MCF 10A (cell line): ENCODE measurements at places on chromosomes 3 and 15. TPM values are rescaled to one million over a fixed set of nuclear protein-coding genes. Genes with fewer than 3 reads are reported as not detected.

IQSEC1 gene
- 18.7 and 21.2 TPM in 2 replicates for total RNA-seq

- H3K27me3 ChIP-seq, result no peaks in the 10 kb centered on the region
- H3K4me3 ChIP-seq, result no peak overlapping the region
- H3K27ac ChIP-seq, result no peak overlapping the region
- peaks cover 3% of the 10 kb centered on the region for H3K4me1 ChIP-seq
- peaks cover 58% of the 10 kb centered on the region for H3K36me3 ChIP-seq
Observed at GRCh38 chr3:33377931-33378330, 62.3 kb downstream of the UBP1 start.

DNA sequence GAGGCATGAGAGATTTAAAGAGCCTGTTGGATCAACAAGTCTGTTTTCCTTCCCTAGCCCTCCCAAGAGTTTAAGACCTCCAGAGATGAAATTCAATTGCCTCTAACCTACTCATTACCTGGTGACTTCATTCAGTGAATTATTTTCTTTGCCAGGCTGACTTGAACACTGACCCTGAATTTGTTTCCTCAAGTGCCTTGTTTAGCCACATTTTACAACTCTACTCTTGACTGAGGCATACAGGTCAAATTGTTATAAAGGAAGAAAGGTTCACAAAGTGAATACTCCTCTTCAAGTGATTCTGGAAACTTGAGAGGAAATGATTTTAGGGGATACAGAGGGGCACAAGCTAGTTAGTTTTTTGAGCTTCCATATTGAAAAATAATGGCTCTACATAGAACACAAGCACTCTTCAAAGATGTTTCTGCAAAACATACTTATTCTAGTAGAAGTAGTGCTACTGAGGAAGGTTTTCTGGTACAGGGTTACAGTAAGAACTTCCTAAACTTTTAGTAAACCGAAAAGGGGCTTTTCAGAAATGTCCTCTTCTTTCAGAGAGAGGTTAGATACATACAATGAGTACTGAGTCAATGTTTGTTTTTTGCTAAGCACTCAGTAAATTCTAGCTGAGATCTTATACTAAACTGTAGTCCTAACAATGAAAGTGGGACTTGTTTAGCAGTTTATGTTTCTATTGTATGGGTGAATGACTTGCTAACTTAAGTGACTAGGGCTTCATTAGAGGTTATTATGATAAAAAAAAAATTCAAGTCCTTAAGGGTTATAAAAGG is 137.4 kb upstream of the SATB1 start:
- DNase-seq, result no peak
- H3K36me3 ChIP-seq, result no peaks in the 10 kb centered on the region
- peaks cover 45% of the 10 kb centered on the region for H3K27me3 ChIP-seq
- H3K27ac ChIP-seq, result no peak overlapping the region
- no peaks in the 10 kb centered on the region for H3K4me1 ChIP-seq

DNA sequence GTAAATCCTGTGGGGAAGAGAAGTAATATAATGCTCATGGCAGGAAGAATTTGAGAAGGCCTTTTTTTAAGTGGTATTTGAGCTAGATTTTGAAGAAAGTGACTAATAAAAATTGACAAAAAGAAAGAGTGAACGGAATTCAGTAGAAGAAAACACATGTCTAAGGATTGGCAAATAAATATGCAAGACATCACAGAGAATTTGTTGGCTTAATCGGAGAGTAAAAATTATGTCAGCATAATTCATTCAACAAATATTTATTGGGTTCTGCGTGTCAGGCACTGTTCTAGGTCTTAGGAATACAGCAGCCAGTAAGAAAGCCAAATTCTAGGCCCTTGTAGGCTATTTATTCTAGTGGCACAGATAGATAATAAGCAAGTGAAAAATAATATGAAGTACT is 33.6 kb upstream of the LEKR1 start:
- H3K4me1 ChIP-seq, result peaks cover 43% of the 10 kb centered on the region
- peak overlapping the region; percentile 73 for H3K27ac ChIP-seq
- H3K4me3 ChIP-seq, result no peak overlapping the region
- H3K27me3 ChIP-seq, result no peaks in the 10 kb centered on the region
- peaks cover 13% of the 10 kb centered on the region for H3K36me3 ChIP-seq

DNA sequence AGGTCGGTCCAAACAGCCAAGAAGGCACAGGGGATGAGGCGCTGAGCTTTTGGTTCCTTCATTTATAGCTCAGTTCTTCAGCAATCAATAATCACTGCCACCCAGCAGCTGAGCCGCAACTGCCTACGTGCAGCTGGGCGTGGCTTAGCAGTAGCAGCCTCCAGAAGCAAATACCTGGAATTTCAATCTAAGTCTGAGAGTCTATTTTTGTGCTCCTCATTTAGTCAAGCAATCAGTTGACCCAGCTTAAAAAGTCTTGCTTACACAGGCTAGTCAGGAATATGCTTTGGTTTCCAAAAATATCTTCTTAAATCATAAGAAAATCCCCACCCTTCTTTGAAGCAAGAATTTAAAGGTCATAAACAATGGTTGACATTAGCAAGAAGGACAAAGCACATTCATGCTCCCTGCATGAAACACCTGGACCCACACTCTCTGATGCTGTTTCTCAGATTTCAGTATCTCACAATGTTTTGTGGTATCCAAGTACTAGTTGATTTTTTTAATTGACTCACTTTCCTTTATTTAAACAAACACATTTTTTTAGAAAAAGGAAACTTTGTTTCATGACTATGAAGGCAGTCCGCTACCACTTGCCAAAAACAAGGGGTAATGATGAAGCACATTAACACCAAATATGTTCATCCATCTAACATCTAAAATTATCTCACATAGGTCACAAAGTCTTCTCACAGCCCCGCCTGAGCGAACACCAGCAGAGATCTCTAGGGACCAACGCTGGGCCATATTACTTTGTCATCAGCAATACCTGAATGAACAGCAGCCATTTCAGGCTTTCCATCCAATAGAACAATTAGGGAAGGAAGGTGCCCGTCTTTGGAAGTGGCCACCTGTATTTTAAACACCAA is 106.1 kb downstream of the OXNAD1 start:
- no peak for DNase-seq
- H3K27ac ChIP-seq, result no peak overlapping the region
- peaks cover 6% of the 10 kb centered on the region for H3K36me3 ChIP-seq

ARHGEF26 gene
- total RNA-seq, result 0.29 and 0.63 TPM in 2 replicates

SYNM gene
- total RNA-seq, result 0.12 TPM in 2 replicates

DNA sequence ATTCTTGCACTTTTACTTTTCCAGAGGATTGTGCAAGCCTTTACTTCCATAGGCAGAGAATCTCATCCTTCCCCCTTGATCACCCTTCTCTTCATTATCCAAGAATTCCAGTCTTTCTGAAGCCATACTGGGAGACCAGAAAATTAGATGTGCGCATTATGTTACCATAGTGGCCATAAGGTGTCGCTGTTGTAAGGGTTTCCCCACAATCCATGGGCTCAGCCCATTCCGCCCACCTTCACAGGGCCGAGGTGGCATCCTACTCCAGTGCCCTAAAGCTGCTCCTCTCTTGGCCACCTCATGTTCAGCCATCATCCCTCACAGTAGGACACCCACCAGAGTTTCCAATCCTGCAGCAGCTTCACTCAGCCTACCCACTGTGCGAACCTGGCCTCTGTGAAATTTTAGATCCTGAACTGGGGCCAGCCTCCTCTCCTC is 35.0 kb downstream of the CTSH start:
- H3K4me3 ChIP-seq, result no peak overlapping the region
- DNase-seq, result peak; percentile 66
- H3K36me3 ChIP-seq, result peaks cover 80% of the 10 kb centered on the region
- H3K27ac ChIP-seq, result no peak overlapping the region
- H3K4me1 ChIP-seq, result peaks cover 9% of the 10 kb centered on the region

- H3K27ac ChIP-seq, result peak overlapping the region; percentile 39
- peaks cover 12% of the 10 kb centered on the region for H3K36me3 ChIP-seq
- H3K27me3 ChIP-seq, result no peaks in the 10 kb centered on the region
- no peak overlapping the region for H3K4me3 ChIP-seq
- peak; percentile 94 for DNase-seq
Observed at GRCh38 chr3:97914388-97914787, 57.8 kb downstream of the RIOX2 start.

DNA sequence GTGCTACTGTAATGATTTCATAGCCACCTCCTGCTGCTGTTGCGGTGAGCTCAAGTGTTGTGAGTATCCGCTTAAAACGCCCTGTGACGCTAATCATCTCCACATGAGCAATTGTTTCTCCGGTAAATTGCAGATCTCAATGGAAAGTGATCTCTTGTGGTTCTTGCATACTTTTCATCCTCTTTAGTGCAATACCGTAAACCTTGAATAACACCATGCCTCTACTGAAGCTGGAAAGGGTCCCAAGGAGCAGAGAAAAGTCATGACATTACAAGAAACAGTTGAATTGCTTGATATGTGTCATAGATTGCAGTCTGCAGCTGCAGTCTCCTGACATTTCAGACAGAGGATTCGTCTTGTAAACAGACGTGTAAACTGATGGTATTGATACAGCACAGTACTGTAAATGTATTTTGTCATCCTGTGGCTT is 6.0 kb upstream of the CEMIP start:
- H3K27ac ChIP-seq, result no peak overlapping the region
- DNase-seq, result no peak
- peaks cover 10% of the 10 kb centered on the region for H3K4me1 ChIP-seq
- H3K4me3 ChIP-seq, result no peak overlapping the region
- H3K36me3 ChIP-seq, result no peaks in the 10 kb centered on the region
- no peaks in the 10 kb centered on the region for H3K27me3 ChIP-seq

GRCh38 chr3:126932188-126932931 is 50.6 kb upstream of the PLXNA1 start:
- no peak overlapping the region for H3K27ac ChIP-seq
- peaks cover 8% of the 10 kb centered on the region for H3K4me1 ChIP-seq
- H3K4me3 ChIP-seq, result no peak overlapping the region
- no peaks in the 10 kb centered on the region for H3K27me3 ChIP-seq
- no peaks in the 10 kb centered on the region for H3K36me3 ChIP-seq

DNA sequence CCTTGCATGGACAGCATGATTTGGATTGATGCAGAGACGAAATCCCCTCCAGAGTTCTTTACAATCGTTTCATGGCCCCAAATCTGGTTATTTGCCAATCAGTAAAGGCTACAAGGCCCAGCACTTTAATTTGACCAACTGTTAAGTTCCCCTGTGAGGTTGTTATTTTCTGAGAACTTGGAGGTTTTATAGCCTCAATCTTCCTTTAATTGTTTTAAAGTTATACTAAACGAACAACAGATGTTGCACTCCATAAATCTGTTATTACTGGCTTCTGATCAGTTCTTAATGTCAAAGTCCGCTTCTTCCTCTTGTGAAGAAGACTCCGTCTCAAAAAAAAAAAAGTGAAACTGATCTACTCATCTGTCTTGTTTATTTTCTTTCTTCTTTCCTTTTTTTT is 30.8 kb downstream of the LARP6 start:
- H3K27me3 ChIP-seq, result no peaks in the 10 kb centered on the region
- no peak overlapping the region for H3K27ac ChIP-seq
- no peaks in the 10 kb centered on the region for H3K36me3 ChIP-seq
- no peak for DNase-seq

DNA sequence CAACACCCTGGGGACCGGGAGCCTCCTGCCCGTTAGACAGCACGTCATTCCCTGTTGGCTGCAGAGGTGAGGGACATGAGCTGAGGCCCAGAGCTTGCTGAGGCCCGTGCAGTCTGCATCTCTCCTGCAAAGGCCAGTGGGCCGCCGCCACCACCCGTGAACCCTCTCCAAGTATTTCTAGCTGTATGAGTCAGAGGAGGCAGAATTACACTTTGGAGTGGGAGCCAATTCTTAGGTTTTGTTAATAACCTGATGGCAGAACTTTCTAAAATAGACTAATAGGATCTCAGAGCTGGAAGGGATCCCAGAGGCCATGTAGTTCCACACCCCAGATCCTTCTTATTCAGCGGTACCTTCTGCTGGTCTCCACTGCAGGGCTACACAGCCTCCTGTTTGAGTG is 335.2 kb upstream of the CTDSPL start:
- H3K27me3 ChIP-seq, result peaks cover 33% of the 10 kb centered on the region
- H3K4me1 ChIP-seq, result no peaks in the 10 kb centered on the region
- H3K36me3 ChIP-seq, result no peaks in the 10 kb centered on the region
- H3K27ac ChIP-seq, result no peak overlapping the region

FSTL1 gene
- 49.4 and 56.4 TPM in 2 replicates for total RNA-seq

GRCh38 chr3:72177075-72178050 is 392.4 kb upstream of the PROK2 start:
- peak; percentile 77 for DNase-seq
- H3K27me3 ChIP-seq, result no peaks in the 10 kb centered on the region
- peak overlapping the region; percentile 16 for H3K4me3 ChIP-seq
- H3K36me3 ChIP-seq, result no peaks in the 10 kb centered on the region

COPS2 gene
- 123 and 132 TPM in 2 replicates for total RNA-seq

DNA sequence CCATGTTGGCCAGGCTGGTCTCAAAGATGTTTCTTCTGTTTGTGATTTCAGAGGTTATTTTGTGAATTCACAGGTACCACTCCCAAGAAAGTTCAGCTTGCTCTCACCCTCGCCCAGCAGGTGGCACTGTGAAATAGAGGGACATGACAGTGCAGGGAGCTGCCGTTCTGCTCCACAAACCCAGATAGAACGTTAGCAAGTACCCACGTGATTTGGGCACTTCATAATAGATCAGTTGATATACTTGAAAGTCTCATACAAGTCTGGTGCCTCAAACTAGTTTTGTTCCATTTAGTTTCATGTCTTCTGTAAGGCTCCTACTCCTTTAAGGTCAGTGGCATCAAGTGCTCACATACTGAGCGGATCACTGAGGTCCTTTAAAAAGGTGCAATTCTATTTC is 45.5 kb downstream of the FILIP1L start:
- H3K4me3 ChIP-seq, result no peak overlapping the region
- DNase-seq, result peak; percentile 84
- no peaks in the 10 kb centered on the region for H3K36me3 ChIP-seq
- peaks cover 7% of the 10 kb centered on the region for H3K4me1 ChIP-seq
- H3K27me3 ChIP-seq, result no peaks in the 10 kb centered on the region

KBTBD13 gene
- not detected in 2 replicates for total RNA-seq

MASP1 gene
- total RNA-seq, result not detected in 2 replicates

GRCh38 chr3:42588625-42589024 is 2.0 kb upstream of the SS18L2 start:
- H3K27me3 ChIP-seq, result no peaks in the 10 kb centered on the region
- no peak overlapping the region for H3K27ac ChIP-seq
- peaks cover 14% of the 10 kb centered on the region for H3K36me3 ChIP-seq
- H3K4me1 ChIP-seq, result peaks cover 9% of the 10 kb centered on the region
- H3K4me3 ChIP-seq, result no peak overlapping the region
- no peak for DNase-seq

GRCh38 chr3:172808969-172809546 is 58.5 kb downstream of the ECT2 start:
- no peaks in the 10 kb centered on the region for H3K4me1 ChIP-seq
- no peak overlapping the region for H3K27ac ChIP-seq
- DNase-seq, result peak; percentile 48
- H3K36me3 ChIP-seq, result peaks cover 20% of the 10 kb centered on the region
